HEK293T (cell line): ENCODE measurements at places on chromosomes 7 and 10.
A peak's percentile ranks its signal among the peaks of the same experiment; 100 is the strongest.

GRCh38 chr7:36103837-36104561 is 49.1 kb upstream of the EEPD1 start:
- DNase-seq, result no peak

DNA sequence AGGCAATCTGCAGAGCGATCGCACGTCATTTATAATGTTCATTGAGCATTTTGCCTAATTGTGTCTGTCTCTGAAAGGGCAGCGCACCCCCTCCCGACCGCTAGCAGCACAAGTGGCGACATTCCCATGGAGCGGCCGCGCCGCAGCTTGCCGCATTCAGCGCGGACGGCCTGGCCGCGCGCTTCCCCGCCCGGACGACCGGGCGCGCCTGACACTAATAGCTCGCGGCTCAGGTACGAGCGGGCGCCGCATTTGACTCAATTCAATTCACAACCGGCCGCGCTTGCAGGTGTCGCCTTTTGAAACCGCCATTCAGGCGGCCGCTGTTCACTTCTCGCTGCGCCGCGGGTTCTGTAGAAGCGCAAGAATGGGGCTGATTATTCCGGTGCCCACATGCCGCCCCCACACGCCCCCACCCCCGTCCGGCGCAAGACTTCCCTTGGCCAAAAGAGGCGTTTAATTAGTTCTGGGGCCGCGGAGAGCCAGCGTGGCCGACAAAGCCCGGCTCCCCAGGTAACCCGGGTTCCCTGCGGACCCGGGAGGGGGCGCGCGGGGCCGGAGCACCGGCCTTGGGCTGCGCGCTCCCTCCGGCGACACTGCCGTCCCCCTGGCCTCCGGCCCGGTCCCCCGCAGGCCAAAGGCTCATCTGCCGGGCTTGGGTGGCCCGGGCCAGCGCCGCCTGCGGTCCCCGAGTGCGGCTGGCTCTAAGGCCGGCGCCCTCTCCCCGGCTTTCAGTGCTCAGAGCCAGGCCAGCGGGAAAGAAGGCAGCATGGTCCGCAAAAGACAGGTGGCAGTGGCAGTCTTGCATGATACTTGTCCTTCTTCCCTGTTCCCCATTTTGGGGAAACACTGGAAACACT is 18.7 kb upstream of the PTF1A start:
- peak; percentile 61 for DNase-seq

DNA sequence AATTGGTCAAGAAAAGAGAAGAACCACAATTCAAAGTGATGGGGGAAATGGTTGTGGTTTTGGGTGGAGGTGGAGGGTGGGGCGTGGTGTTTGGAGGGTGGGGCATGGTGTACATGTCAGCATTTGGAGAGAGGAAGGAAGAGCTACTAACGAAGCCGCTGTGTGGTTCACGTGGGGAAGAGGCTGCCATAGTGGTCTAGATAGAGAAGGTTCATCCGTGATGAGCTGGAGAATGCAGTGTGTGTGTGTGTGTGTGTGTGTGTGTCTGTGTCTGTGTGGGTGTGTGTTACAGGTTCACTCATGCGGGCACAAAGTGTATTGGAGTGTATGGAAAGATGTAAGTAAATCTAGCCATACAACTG is 6.1 kb upstream of the VCL start:
- no peak for DNase-seq

DNA sequence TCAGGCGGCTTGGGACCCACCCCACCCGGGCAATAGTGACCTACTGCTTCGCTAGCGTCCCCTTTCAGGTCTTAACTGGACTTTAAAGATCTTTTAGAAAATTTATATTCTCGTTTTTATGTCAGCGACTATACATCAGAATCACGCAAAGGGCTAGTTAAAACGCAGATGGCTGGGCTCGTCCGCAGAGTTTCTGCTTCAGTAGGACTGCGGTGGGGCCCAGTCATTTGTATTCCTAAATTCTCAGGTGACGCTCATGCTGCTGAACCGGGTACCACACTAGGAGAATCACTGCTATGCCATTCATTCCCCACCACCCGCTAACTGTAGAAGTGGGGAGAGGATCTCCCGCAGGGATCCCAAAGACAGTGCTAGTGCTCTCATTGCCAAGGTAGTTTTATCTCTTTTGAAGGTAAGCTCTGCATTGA is 12.0 kb upstream of the SP8 start:
- DNase-seq, result peak; percentile 19

GRCh38 chr7:5173496-5173895 is 16.5 kb upstream of the WIPI2 start:
- DNase-seq, result no peak

GRCh38 chr7:132509643-132510042 is 66.6 kb downstream of the PLXNA4 start:
- DNase-seq, result no peak

GRCh38 chr7:2853147-2853546 is 9.0 kb upstream of the GNA12 start:
- no peak for DNase-seq

GRCh38 chr10:110845756-110846620 is 25.7 kb upstream of the PDCD4 start:
- DNase-seq, result no peak

DNA sequence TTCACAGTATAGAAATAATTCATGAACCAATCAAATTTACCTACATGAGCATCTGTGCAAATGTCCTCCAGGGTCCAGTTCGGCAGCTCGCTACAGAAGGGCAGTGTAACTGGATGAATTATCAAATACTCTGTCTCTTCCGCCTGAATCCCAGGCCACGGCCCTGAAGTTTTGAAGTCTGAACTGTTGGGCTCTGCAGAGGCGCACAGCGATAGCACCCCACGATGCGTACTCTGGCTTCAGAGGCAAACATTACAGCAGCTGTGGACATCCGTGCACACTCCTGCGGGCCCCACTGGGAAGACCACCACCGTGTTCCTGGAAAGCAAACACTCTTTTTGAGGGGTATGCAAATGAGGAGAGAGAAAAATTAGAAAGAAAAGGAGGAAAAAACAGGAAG is 259.8 kb upstream of the TCERG1L start:
- DNase-seq, result no peak

DNA sequence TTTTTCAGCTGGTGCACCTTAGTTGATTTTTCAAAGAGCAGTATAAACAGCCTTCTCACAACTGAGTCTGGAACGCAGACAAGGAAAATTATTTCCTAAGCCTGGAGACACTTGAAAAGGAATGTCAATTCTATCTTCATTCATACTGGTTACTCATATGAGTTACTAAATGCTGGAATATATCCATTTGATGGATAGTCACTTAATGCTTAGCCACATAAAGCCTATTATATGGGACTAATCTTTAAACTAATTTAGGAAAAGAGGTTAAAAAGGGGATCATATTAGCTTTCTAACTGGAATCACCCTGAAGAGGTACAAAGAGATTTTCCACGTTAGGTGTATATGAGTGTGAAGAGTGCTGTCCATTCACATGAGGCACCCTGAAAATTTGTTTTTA is 1.7 kb upstream of the HOXA4 start:
- no peak for DNase-seq

- DNase-seq, result no peak
These were observed 152.0 kb upstream of the TMEM72 start for GRCh38 chr10:44759122-44759521.

- no peak for DNase-seq
These were observed 140.5 kb downstream of the CHCHD3 start for GRCh38 chr7:132941428-132941827.

DNA sequence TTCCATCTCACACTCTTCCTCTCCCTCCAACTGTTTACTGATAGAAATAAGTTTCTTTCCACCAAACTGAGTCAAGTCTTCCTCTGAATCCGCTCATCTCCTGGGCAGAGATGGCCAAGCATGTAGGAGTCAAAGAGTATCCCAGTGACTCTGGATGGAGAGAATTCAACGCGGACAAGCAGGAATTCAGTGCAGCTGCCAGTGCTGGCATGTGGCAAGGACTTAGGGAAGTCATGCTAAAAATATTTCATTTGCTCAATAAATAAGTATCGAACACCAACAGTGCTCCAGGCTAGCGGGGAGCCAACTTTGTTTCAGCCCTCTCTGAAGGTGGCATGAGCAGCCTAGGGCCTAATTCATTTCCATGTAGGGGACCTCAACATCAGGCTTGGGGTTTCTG is 351.6 kb upstream of the ZMIZ1 start:
- no peak for DNase-seq

- DNase-seq, result no peak
These were observed 16.1 kb downstream of the DOCK4 start for GRCh38 chr7:112190120-112190519.

- no peak for DNase-seq
These were observed 221.3 kb downstream of the ARHGAP12 start for GRCh38 chr10:31707093-31708039.

DNA sequence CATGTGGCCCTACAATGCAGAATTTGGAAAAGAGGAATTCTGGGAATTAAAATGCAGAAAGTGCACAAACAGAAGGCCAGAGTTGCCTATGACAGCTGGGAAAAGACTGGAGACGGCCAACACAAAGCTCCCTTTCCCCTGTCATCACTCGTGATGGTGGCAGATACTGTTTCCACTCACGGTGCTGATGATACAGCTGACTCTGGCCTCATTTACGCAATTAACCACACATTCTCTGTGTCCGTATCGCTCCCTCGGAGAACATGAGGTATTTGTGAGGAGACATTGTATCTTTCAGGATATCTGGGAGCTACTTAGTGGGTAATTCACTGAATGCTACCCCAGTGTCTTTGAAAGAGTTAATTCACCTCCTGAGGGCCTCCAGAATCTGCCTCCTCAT is 172.8 kb downstream of the TAX1BP1 start:
- no peak for DNase-seq

DNA sequence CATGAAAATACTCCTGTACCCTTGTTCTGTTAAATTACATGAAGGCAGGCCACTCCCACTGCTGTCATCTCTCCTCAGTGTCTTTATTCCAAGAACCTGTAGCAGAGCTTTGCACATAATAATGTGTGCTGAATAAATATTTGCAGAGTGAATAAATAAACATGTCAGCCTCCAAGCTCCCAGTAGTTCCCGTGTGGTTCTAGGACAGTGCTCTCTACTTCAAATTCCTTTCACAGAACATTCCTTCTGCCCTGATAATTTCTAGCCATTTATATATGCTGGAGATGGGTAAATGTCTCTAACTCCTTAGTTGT is 20.3 kb upstream of the HYAL4 start:
- no peak for DNase-seq

GRCh38 chr7:66731986-66732385 is 8.5 kb upstream of the RABGEF1 start:
- DNase-seq, result no peak

DNA sequence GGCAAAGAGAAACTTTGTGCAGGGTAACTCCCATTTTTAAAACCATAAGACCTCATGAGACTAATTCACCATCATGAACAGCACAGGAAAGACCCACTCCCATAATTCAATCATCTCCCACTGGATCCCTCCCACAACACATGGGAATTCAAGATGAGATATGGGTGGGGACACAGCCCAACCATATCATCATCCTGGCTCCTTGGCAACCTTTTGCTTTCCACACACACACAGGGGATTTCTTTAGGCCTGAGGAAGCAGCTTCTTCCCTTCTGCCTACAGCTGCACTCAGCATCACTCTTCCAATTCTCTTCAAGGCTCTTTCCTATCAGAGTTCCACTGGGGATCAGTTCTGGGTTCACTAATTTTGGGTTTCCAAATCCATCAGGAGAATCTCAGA is 199.0 kb upstream of the CTBP2 start:
- DNase-seq, result no peak

- DNase-seq, result no peak
These were observed 121.3 kb upstream of the BTBD16 start for GRCh38 chr10:122149561-122150505.

- DNase-seq, result no peak
These were observed 13.4 kb downstream of the NOD1 start for GRCh38 chr7:30465046-30465810.

DNA sequence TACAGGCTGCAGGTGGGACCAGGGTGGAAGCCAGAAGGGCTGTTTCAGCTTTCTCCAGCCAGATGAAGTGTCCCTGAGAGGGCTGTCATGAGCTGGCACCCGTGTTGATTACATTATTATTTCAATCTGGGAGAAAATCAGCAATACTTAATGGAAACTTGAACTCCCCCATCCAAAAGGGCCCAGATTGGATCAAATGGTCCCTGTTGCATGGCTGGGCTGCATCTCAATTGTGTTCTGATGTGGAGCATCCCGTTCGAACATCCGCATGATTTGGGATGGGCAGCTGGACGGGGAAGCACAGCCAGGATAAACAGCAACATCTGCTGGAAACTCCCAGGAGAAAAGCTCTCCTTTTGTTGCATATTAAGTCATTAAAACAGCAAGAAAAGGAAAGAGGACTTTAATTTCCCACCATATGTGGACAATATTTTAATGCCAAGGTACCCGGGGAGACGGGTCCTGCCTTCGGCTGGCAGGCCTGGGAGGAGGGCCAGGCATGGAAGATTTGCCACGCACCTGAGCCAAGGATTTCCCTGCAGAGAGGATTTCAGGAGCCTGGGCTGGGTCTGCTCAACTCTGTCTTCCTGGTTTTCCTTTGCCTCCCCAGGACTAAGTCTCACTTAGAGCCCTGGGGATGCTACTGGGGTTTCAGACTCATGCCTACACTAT is 52.4 kb downstream of the NPTX2 start:
- no peak for DNase-seq

- DNase-seq, result no peak
These were observed 9.8 kb downstream of the AFAP1L2 start for GRCh38 chr10:114394531-114394930.

DNA sequence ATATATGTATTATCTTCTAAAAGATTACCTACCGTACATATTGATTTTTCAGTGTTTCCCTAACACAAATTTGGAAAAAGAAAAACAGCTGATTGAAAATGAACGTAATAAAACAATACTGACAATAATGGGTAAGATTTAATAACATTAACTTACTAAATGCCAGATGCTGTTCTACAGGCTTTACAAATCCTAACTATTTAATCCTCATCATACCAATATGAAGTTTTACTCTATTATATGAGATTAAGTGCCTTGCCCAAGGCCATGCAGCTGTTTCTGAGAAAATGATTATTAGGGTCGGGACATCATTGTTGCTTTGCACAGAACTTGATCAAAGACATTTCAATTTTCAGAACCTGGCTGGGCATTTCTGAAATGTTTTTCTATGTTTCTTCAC is 104.6 kb downstream of the HGF start:
- DNase-seq, result no peak

DNA sequence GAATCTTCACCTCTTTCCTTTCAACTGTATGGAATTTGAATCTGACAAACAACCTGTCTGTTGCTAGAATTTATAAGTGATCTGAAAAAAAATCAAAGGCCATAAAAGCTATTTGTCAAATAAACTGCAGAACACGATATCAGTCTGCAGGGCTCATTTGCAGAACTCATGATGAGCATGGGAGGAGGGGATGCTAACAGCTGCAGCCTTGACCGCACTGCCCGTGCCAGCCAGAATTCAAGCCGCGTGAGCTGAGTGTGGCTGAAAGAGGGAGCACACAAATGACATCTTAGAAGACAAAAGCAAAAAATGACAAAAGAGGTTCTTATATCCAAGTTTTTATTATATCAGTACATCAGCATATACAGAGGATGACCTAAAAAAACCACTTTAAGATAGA is 15.7 kb downstream of the LRRTM3 start:
- DNase-seq, result peak; percentile 12

DNA sequence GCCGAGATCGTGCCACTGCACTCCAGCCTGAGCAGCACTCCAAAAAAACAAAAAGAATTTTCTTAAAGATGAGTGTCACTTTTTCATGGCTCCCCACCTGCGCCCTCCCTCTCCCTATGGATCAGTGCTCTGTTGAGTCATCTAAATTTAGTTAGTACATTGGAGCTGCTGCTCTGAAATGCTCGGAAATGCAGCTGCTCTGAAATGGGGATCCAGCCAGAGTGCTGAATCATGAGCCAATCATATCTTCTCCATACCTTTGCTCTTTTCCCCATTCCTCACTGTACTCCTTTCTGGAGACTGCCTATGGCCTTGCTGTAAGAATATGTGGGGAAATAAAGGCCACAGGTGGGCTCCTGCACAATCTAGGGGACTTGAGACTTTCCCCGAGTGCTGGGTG is 188.8 kb downstream of the ZNF438 start:
- DNase-seq, result no peak
